ENCODE measurements at places on chromosomes 1 and 21.

- H3K4me1 ChIP-seq = no peaks in the 10 kb centered on the region
- H3K27me3 ChIP-seq = no peaks in the 10 kb centered on the region
- no peak overlapping the region for H3K4me3 ChIP-seq
- no peaks in the 10 kb centered on the region for H3K36me3 ChIP-seq
These were observed 112.3 kb downstream of the RPS6KC1 start for GRCh38 chr1:213163278-213163711.

DNA sequence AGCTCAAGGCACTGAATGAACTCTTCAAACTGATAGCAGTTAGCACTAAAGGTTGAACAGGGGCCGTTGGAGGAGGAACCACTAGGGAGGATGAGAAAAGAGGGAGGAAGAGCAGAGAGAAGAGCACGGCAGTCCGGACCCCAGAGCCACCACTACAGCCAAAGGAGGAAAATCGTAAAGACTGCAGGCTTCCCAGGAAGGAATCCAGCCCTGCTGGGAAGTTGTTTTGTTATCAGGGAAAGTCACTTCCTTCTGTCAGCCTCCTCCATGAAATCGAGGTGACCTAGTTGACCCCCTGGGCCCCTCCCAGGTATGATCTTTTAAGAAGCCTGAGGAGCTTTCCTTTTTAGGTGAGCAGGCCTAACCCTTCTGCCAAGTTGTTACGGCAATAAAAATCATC lies 88.2 kb downstream of the PBX1 start:
- no peak overlapping the region for H3K4me3 ChIP-seq
- H3K27ac ChIP-seq = peak overlapping the region; percentile 74
- no peak for DNase-seq
- no peaks in the 10 kb centered on the region for H3K27me3 ChIP-seq
- peaks cover 25% of the 10 kb centered on the region for H3K4me1 ChIP-seq
- H3K36me3 ChIP-seq = peaks cover 2% of the 10 kb centered on the region

GRCh38 chr1:192801451-192801850 lies 7.4 kb upstream of the RGS2 start:
- no peaks in the 10 kb centered on the region for H3K27me3 ChIP-seq
- no peaks in the 10 kb centered on the region for H3K4me1 ChIP-seq
- DNase-seq = no peak
- no peaks in the 10 kb centered on the region for H3K36me3 ChIP-seq

GRCh38 chr21:35006771-35007170 lies 42.3 kb downstream of the RUNX1 start:
- no peak overlapping the region for H3K27ac ChIP-seq
- no peak overlapping the region for H3K4me3 ChIP-seq
- H3K4me1 ChIP-seq = no peaks in the 10 kb centered on the region
- H3K36me3 ChIP-seq = no peaks in the 10 kb centered on the region
- DNase-seq = no peak

- DNase-seq = no peak
- no peaks in the 10 kb centered on the region for H3K27me3 ChIP-seq
- H3K4me3 ChIP-seq = no peak overlapping the region
- no peaks in the 10 kb centered on the region for H3K36me3 ChIP-seq
- H3K27ac ChIP-seq = no peak overlapping the region
These were observed 23.6 kb upstream of the PKP1 start for GRCh38 chr1:201259476-201260235.

DNA sequence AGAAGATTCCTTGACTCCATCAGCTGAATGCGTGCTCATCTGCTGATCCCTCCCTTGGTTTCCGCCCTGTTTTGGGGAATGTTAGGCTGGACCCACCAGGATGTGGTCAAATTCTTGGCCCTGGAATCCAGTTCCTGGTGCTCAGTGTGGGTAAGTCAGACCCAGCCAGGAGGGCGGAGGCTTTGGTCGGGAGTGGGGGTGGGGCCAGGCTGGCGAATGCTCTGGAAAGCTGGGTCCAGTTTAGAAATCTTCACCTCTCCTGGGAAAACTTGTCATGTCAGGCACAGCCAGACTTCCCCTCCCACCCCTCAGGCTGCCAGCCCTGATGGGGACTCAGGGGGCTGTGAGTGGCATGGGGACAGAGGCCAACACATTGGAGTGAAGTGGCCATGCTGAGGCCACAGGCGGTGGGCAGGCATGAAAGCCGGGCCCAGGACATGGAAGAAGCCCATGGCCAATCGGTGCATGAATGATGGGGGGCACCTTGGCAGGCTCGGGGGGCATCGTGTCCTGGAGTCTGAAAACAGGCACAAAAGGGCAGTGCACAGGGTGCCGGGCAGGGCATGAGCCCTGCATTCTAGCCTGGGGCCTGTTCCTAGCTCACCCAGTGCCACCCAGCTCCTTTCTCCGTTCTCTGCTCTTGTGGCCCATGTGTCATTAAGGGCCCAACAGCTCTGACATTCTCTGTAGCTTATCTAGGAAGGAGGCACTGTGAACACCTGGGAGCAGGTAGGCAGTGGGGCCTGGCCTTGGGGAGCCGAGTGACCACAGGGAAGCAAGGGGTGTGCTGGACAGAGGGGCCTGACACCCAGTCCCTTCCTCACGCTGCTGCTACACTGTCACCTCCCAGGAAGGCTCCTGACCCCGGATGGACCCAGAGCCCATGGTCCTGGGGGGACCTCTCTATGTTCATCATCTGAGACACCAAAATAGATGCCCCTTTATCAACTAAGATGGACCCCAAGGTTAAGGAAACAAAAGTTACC lies 14.6 kb upstream of the PADI1 start:
- peaks cover 6% of the 10 kb centered on the region for H3K4me1 ChIP-seq
- H3K36me3 ChIP-seq = no peaks in the 10 kb centered on the region
- H3K27me3 ChIP-seq = no peaks in the 10 kb centered on the region
- no peak overlapping the region for H3K4me3 ChIP-seq

DNA sequence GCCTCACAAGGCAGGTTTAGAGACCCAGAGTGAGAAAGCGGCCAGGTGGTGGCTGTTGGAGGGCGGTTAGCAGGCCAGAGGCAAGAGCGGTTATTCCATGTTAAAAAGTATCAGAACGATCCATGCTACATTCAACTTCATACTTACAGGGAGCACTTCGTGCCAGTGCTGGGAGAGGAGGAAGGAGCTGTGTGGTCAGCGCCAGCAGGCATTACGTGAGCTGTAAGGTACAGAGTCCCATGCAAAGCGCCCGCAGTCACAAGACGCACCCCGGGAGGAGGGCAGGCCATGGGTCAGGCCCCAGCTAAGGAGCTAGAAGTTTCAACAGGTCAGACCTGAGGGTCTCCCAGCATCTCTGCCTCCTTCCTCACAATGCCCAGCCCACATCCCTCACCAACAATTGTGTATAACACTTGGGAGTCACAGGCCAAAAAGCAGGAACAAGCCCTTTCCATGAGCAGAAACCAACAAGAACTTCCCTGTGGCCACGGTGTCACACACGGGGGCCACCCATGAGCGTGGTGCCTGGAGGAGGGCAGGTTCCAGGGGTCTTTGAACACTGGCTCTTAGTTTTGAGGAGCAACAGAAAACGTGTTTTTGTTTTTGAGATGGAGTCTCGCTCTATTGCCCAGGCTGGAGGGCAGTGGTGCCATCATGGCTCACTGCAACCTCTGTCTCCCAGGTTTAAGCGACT lies 21.8 kb upstream of the GPR153 start:
- no peak for DNase-seq
- H3K4me3 ChIP-seq = no peak overlapping the region
- H3K27ac ChIP-seq = no peak overlapping the region
- no peaks in the 10 kb centered on the region for H3K36me3 ChIP-seq
- no peaks in the 10 kb centered on the region for H3K4me1 ChIP-seq
- H3K27me3 ChIP-seq = no peaks in the 10 kb centered on the region

- H3K27ac ChIP-seq = no peak overlapping the region
- no peaks in the 10 kb centered on the region for H3K27me3 ChIP-seq
- peaks cover 23% of the 10 kb centered on the region for H3K4me1 ChIP-seq
- no peak for DNase-seq
These were observed 27.9 kb downstream of the SLC45A1 start for GRCh38 chr1:8345621-8346415.

All from trophoblast cell (in vitro differentiated cells and primary cell).